Spleen (tissue), 13 donors: ENCODE measurements at places on chromosomes 3 and 15. TPM values are rescaled to one million over a fixed set of nuclear protein-coding genes. Genes with fewer than 3 reads are reported as not detected.

- no peaks in the 10 kb centered on the region for H3K27me3 ChIP-seq
- H3K4me1 ChIP-seq, result no peaks in the 10 kb centered on the region
- DNase-seq, result peak; percentile 88
Measured at GRCh38 chr3:14216257-14217048, 37.8 kb downstream of the LSM3 start.

DNA sequence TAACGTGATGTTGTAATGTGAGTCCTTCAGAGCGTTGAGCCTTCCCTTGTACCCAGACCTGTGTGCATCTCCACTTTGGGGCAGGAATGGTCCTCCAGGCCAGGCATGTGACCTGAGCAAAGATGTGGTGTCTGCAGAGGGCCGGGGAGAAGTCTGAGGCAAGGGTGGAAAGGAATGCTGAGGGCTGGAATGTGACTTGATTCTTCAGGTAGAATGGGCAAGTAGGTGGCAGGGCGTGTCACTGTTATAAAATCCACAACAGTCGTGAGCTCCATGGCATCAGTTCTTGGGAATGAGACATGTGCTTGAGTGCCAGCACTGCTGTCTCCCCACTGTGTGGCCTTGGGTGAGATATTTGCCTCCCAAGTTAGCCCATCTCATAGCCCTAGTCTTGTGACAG lies 24.0 kb upstream of the BSN start:
- no peak overlapping the region for H3K27ac ChIP-seq
- H3K36me3 ChIP-seq, result peaks cover 61% of the 10 kb centered on the region
- no peaks in the 10 kb centered on the region for H3K4me1 ChIP-seq
- H3K4me3 ChIP-seq, result no peak overlapping the region
- H3K27me3 ChIP-seq, result no peaks in the 10 kb centered on the region
- no peak for DNase-seq

DNA sequence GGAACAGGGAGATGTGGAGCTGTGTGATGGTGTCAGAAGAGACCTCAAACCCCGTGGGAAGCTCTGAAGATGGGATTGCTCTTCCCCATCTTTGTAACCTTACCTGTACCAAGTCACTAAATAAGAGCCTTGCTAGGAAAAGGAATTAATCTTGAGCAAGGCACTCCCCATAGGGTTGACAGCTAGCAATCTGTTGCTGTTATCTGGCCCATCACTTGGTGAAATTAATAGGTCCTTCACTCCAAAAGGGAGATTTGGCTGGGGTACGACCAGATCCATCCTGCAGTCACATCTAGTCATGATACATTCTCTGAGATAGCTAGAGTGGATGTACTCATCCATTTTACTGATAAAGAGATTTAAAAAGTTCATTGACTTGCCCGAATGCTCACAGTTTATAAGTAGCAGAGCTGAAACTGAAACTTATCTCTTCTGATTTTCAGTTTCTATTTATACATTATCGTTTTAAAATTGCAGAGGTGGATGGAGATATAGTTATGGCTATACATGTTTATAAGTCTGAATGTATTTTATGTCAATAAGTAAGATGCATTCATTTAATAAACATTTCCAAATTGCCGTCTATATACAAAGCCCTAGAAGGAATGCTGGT lies 299.1 kb upstream of the MCTP2 start:
- no peaks in the 10 kb centered on the region for H3K36me3 ChIP-seq
- H3K27ac ChIP-seq, result no peak overlapping the region
- peak overlapping the region; percentile 20 for H3K4me3 ChIP-seq
- no peaks in the 10 kb centered on the region for H3K27me3 ChIP-seq

Gene TIMP4
- 5.4 TPM for total RNA-seq

Gene MYD88
- total RNA-seq, result 117 TPM
